ENCODE measurements at places on chromosomes 2 and 18.

DNA sequence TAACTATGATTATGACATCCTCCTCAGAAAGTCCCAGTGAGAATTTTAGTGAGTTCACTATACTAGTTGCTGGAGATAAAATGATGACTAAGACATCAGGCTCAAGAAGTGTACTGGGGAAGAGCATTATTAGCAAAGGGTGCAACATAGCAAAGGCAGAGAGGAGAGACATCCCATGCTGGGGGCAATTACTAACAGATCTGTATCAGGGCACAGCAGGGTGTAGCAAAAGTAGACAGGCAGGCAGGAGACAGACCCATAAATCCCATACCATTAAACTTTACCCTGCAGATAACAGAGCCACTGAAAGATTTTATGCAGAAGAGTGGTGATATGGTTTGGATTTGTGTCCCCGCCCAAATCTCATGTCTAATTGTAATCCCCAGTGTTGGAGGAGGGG, 161.7 kb downstream of the SP3 start:
- no peak for DNase-seq

DNA sequence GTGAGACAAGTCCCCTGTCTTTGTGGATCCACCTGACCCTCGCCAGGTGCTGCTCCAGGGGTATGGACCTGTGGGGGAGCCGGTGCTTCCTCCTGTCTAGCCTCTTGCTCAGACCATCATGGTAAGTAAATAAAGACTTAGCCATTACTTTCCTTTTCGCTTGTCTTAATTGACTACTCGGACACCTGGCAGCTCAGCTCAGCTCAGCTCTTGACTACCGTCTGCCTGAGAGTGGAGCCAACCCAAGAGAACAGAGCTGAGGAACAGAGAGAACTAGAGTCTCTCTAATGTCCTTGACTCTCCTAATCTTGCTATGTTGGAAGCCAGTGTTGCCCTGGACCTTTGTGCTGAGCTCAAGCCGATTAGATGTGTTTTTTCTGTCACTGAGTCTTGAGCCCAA, 170.3 kb upstream of the CXCR4 start:
- DNase-seq, result no peak

DNA sequence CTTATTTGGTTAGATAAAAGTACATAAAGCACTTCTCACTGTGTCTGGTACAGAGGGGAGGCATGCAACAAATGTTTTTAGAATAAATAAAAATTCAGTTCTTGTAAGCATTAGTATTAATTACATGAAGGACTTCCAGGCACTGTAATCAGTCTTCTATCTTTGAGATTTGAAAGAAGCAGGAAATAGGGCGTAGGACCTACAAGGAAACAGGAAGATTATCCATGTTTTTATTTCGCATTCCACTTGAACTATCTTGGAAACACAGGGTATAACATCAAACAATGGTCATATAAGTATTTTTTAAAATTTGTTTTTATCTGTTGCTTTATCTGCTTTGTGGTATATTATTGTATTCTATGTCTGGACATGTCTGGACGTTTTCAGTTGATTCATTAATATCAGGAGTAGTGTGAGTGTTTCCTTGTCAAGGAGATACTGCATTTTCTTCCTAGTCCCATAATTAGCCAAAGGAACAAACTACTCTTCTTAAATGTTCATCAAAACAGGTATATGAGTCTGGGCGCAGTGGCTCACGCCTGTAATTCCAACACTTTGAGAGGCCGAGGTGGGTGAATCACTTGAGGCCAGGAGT, 32.5 kb downstream of the BMPR2 start:
- DNase-seq, result no peak

GRCh38 chr2:174326161-174327020, 8.4 kb upstream of the SP9 start:
- no peak for DNase-seq

GRCh38 chr18:7766346-7766745, 199.2 kb downstream of the PTPRM start:
- DNase-seq, result no peak

DNA sequence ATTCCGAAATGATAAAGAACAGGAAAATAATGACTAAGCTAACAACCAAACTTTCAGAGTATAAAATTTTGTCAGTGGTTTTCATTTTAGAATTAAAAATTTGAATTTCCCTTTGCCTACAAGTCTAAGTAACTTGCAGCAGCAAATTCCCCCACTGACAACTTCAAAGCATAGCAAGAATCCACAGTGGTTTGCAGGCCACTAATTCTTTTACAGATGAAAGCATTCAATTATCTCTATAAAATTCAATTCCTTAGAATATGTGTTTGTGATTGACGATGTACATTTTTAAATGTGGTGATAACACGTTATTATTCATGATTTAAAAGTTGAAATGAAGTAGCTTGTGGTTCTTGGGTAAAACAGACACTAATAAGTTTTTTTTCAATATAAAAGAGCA, 100.6 kb downstream of the SMAD2 start:
- no peak for DNase-seq

GRCh38 chr2:211228559-211228958, 672.2 kb downstream of the CPS1 start:
- DNase-seq, result no peak

DNA sequence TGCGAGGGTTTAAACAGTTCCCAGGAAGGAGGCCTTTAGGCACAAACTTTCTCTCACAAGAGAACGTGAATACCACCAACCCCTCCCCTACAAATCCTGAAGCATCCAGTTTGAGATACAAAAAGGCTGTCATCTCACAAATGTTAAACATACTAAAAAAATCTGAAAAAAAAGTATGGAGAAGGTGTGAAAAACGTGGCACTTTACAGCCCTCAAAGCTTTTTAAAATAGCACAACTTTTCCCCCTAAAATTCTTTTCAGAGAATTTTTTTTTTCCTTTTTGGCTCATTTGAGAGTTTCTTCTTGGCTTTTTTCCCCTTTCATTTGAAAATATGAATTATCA, 10.1 kb downstream of the ZEB2 start:
- no peak for DNase-seq

DNA sequence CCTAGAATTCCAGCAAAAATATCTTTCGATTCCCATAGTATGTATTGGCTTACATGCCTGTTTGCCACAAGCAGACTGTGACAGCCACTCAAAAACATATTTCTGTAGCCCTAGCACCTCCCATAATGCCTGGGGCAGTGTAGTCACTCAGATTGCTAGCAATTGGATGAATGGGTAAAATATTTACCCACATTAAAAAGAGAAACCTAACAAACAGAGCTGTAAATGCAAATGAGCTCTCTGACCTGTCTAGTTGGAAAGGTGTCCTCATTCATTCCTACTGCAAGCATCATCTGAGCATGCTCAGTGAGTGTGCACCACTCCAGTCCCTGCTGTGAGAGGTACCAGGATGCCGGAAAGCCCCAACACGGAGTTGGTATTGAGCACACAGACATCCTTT, 234.0 kb upstream of the RAB12 start:
- no peak for DNase-seq

GRCh38 chr18:39773646-39774045, 2181.4 kb upstream of the PIK3C3 start:
- no peak for DNase-seq

DNA sequence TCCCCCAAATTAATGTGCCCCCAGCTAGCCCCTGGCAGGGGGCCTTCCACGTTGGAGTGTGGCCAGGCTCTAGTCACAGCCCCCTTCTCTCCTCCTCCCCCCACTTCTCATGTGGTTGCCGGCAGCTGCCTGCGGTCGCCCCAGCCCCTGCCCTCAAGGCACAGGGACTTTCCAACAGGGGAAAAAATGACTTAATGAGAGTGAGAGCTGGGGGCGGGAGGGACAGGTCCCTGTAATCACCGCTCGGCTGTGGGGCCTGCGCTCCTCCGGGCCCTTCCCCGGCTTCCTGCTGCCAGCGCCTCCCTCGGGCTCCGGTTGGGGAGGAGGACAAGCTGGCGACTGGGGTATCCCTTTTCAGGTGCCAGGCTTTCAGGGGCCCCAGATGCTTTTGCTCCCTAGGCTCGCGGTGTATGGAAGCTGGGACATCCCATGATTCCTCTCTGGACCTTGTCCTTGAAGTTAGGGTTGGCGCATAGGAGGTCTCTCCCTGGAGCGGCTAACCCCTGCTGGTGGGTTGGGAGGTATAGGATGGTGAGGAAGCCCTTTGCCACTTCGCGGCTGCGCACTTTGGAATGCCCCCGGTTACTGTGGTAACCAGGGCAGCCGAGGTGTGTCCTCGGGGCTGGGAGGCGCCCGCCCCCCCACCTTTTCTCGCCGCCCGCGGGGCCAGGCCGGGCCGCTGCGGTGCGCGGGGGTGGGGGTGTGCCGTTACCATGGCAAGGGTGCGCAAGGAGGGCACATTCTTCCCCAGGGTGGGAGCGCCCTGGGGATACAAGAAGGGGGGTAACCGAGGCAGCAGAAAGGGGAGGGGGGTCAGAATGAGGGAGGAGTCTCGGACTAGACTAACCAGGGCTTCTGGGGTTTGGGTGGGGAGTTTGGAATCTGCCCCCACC, 16.1 kb downstream of the WNT10A start:
- peak; percentile 68 for DNase-seq

GRCh38 chr2:127576433-127577207, 41.1 kb downstream of the MYO7B start:
- DNase-seq, result no peak

DNA sequence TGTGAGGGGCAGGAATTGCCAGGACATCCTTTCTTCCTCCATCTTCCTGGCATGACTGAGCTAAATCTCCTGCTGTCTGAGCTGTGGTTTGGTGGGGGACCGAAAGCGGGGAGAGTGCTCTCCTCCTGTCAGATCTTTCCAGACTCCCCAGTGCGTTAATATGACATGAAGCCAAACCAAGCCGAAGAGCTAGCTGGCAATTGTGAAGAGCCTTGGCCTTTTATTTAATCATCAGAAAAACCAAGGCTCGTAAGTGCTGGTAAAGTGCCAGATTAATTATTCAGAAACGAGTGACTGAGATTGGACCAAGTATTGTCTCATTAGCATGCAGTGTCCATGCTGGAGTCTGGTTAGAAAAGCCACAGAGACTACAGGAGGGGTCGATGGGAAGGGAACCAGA, 14.5 kb upstream of the LRPPRC start:
- DNase-seq, result no peak

DNA sequence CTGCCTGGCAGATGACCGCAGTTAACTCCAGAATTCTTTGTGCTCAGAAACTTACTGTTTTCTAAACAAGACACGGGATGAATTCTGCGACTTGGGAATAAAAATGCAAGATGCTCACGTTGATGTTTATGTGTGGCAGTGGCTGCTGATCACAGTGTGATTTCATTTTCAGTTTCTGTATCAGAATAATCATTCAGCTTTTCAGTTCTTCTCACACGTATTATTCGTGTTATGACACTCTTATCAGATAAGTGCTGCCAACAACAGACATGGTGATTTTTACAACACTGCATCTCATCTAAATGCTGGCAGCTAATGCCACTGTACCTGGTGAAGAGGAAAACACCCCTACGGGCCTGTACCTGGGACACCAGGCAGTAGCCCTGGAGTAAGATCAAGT, 272.9 kb upstream of the REV1 start:
- no peak for DNase-seq

DNA sequence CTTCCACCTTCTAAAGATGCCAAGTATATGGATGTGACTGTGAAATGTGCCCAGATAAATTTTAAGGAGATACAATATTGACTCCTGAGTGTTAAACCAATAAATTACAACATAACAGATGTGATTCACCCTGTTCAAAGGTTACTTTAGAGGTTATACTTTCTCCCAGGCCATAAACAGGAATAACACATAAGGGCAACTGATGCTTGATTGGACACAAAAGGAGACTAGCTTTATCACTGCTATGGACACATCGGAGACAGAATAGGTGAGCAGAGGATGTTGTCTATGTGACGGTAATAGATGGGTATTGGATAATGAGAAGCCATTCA, 31.9 kb upstream of the SLC25A52 start:
- no peak for DNase-seq

GRCh38 chr2:86628091-86628522, 4.4 kb upstream of the RNF103 start:
- DNase-seq, result no peak

DNA sequence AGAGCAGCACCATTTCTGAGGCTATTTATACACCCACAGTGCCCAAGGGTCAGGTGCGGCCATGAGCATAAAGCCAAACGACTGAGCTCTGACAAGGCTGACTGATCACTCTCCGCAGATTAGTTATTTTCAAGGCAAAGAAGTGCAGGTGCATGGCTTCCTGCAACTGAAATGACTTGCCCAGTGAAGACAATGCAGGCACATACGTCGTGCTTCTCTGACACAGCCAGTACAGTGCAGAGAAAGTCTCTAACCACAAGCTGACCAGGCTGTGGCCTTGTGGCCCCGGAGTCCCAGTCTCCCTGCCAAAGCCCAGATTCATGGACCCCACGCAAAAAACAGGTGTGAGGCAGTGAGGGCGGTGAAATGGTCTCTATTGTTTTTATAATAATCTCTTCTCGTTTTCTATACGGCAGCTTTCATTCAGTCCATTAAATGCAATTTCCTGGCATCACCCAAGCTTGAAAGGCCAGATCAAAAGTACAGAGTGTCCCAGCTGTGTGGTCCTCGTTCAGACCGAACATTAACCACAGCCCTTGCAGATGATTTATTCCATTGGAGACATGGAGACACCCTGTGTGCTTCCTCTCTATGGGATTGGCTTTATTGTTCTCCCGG, 447.0 kb upstream of the ID2 start:
- DNase-seq, result no peak
